ENCODE measurements at places on chromosomes 5 and 9. TPM values are rescaled to one million over a fixed set of nuclear protein-coding genes. Genes with fewer than 3 reads are reported as not detected.

DNA sequence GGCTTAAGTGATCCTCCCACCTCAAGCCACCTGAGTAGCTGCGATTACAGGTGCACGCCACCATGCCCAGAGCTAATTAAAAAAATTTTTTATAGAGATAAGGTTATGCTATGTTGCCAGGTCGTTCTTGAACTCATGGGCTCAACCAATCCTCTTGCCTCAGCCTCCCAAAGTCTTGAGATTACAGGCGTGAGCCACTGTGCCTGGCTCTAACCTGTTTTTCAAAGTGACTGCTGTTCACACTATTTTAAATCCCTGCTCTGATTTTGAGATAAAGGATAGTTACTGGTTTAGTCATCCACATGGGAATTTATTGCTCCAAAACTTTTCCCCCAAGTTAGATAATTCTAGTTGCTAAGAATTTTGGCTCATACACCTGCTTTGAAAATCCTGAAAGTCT lies 48.2 kb upstream of the MTMR12 start:
- H3K4me3 ChIP-seq, result no peak overlapping the region
- H3K4me1 ChIP-seq, result no peaks in the 10 kb centered on the region
- peaks cover 41% of the 10 kb centered on the region for H3K36me3 ChIP-seq
- H3K27ac ChIP-seq, result no peak overlapping the region
- peak; percentile 13 for DNase-seq

- no peaks in the 10 kb centered on the region for H3K27me3 ChIP-seq
- H3K4me3 ChIP-seq, result no peak overlapping the region
- no peaks in the 10 kb centered on the region for H3K36me3 ChIP-seq
- DNase-seq, result peak; percentile 61
- peaks cover 11% of the 10 kb centered on the region for H3K4me1 ChIP-seq
- H3K27ac ChIP-seq, result no peak overlapping the region
These were observed 213.4 kb upstream of the ADAMTSL1 start for GRCh38 chr9:18260521-18260920.

DNA sequence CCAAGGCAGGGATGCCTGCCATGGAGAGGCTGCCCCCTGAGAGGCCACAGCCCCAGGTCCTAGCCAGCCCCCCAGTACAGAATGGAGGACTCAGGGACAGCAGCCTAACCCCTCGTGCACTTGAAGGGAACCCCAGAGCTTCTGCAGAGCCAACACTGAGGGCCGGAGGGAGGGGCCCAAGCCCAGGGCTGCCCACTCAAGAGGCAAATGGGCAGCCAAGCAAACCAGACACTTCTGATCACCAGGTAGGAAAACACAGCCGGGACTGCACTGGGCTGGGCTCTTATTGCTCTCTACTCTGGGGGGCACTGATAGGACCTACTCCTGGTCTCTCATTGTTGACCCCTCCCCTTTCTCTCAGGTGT lies 3.2 kb downstream of the RELL2 start:
- no peak overlapping the region for H3K4me3 ChIP-seq
- H3K36me3 ChIP-seq, result no peaks in the 10 kb centered on the region
- H3K27me3 ChIP-seq, result no peaks in the 10 kb centered on the region

- H3K27ac ChIP-seq, result peak overlapping the region; percentile 73
- H3K27me3 ChIP-seq, result no peaks in the 10 kb centered on the region
- H3K4me3 ChIP-seq, result no peak overlapping the region
- H3K4me1 ChIP-seq, result peaks cover 50% of the 10 kb centered on the region
- no peaks in the 10 kb centered on the region for H3K36me3 ChIP-seq
These were observed 192.4 kb downstream of the HSPA4 start for GRCh38 chr5:133244242-133244641.

GRCh38 chr5:149399775-149400174 lies 20.7 kb upstream of the IL17B start:
- H3K4me1 ChIP-seq, result peaks cover 6% of the 10 kb centered on the region
- H3K36me3 ChIP-seq, result no peaks in the 10 kb centered on the region
- H3K27ac ChIP-seq, result no peak overlapping the region
- H3K4me3 ChIP-seq, result no peak overlapping the region
- no peaks in the 10 kb centered on the region for H3K27me3 ChIP-seq

Gene GRIN3A
- total RNA-seq, result not detected

All from PC-3 (cell line).